Renal cortical epithelial cell (primary cell): ENCODE measurements at places on chromosomes 12 and 14.
A peak's percentile ranks its signal among the peaks of the same experiment; 100 is the strongest.

- no peak for DNase-seq
Measured at GRCh38 chr12:19245666-19246065, 116.1 kb downstream of the PLEKHA5 start.

GRCh38 chr12:24721191-24721590, 227.7 kb downstream of the BCAT1 start:
- no peak for DNase-seq

- no peak for DNase-seq
Measured at GRCh38 chr14:68439676-68440075, 353.2 kb downstream of the ZFP36L1 start.

- DNase-seq, result no peak
Measured at GRCh38 chr12:32252199-32253073, 145.8 kb downstream of the BICD1 start.

- DNase-seq, result peak; percentile 82
Measured at GRCh38 chr12:8145754-8146441, 10.9 kb upstream of the ZNF705A start.

GRCh38 chr12:89047856-89048418, 304.4 kb downstream of the DUSP6 start:
- no peak for DNase-seq

DNA sequence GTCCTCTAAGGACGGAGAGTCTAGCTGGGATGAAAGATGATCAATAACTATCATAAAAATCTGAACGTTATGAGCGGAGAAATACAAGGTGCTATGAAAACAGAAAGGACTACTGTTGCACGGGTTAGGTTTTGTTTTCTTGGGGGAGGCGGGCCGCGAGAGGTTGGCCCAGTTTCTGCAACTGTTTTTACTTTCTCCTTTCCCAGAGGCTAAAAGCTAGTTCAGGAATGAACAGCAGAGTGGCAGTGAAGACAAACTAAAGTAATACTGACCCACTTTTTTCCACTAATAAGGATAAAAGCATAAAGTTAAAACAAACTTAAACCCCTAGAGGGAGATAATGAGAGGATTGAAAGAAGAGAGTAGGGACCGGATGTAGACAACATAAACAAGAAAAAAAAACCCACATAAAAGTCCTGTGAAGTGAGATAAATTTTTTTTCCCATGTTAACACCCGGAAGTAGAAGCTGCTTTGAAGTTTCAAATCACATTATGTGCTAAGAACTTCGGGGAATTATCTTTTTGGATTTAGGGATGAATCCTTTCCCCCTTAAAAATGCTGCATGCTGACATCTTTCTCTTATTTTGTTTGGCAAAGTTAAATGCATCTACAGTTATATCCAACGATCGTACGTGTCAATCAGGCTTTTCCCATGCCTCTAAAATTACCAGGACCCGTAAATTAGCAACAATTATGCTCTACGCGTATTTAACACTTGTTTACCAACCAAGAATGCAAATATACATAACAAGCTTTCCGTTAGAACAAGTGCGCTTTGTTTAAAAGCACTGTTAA, 1.0 kb upstream of the CDK17 start:
- peak; percentile 92 for DNase-seq

DNA sequence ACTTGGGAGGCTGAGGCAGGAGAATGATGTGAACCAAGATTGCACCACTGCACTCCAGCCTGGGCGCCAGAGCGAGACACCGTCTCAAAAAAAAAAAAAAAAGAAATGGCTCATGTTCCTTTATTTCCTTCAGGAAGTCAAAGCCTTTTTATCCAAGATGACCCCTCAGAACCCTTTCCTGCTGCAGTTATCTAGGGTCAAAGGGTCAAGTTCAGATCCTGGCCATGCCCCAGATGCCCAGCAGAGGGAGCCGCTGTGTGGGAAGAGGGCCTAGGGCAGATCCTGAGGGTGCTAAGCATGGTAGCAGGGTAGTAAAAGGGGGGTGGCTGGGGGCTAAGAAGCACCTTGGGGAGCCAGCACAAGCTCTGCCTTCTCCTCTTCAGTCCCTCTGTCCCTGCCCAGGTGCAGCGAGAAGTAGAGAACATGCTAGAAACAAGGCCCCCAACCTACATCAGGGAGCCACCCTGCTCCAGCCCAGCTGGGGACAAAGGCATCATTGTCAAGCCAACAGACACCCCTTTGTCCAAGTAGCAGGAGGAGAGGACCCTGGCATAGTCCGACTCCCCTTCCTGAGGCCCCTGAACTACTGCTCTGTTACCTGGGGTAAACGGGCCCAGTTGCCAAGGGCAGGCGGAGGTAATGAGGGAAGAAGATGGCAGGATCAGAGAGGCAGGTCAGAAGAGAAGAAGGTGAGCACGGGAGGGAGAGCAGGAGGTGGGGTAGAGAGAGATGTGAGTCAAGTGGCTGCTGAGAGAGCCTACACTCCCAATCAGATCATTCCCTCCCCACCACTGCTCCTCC, 6.5 kb downstream of the NFE2 start:
- DNase-seq, result no peak
